ENCODE measurements at places on chromosomes 1 and 21.

DNA sequence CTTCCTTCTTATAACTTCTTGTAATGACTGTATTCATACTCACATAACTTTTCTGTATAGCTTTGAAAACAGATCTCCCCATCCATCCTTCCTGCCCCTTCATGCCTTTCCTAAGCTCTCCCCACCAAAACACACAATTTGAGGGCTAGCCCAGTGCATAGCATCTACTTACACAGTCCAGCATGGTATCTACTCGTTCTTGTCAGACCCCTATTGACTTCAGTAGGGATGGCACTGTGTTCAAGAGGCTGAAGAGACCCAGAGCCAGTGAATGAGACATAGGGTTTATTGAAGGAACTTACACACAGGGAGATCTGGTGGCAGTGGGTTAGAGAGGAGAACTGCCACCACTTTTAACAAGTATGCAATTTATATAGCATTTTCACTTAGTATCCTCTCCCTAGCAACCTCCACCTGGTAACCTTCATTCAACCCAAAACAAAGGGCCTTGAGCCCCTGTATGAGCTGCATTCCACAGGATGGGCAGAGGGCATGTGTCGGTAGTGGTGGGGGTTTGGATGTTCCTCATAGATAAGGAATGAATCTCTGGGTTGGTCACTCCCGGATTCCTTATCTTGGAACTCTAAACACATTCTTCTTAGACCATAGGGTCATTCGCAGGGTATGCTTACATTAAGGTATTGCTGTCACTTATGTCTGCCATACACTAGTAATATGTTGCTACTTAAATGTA lies 64.9 kb upstream of the GNG12 start:
- no peak for DNase-seq

DNA sequence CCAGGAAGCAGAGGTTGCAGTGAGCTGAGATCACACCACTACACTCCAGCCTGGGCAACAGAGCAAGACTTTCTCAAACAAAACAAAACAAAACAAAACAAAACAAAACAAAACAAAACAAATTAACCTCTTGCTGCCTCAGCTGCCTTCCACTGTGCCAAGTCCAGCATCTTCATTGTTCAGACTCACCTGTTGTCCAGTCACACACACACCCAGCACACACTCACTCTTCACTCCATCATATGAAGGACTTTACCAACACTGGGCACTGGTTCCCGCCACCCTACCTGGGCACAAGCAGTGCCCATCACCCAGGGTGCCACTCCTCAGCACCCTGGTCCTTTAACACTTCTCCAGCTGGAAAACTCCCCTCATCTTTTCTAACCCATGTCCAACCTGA lies 14.6 kb downstream of the PYCR2 start:
- DNase-seq = no peak

GRCh38 chr21:14846621-14847020 lies 218.2 kb downstream of the NRIP1 start:
- no peak for DNase-seq

DNA sequence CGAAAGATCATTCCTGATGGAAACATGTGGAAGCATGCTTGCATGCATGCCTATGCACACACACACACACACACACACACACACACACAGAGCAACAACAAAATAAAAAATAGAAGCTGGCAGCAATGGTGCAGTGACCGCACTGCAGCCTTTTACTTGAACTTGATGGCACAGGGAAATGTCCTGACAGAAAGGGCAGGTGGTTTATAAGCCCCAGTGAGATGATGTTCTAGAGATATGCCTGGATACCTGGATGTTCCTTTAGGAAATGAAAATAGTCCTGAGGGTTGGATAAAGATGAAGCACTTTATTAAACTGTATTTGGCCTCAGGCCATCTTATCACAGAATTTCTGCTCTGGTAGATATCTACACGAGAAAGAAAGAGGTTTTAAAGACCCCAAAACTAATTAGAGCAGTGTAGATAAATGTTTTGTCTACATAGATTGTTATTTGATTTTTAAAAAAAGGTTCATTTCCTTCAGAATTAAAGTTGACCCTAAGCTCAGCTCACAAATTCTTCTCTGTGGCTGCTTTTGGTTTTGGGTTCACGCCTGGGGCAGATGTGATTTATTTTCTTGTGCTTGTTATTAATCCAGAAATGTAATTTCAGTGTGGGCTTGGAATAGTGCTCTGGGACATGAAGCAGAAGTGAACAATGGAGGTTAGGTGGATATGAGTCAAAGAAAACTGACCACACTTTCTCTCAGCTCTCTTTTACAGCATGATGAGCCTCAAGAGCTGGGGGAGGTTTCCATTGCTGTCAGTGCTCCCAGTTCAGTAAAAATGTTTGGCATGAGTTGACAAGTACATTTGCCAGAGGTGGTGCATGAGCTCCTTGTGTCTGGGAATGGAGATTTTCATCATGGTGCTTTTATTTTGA lies 22.9 kb downstream of the ADAM30 start:
- no peak for DNase-seq

GRCh38 chr1:29664711-29665110 lies 428.4 kb downstream of the PTPRU start:
- no peak for DNase-seq

DNA sequence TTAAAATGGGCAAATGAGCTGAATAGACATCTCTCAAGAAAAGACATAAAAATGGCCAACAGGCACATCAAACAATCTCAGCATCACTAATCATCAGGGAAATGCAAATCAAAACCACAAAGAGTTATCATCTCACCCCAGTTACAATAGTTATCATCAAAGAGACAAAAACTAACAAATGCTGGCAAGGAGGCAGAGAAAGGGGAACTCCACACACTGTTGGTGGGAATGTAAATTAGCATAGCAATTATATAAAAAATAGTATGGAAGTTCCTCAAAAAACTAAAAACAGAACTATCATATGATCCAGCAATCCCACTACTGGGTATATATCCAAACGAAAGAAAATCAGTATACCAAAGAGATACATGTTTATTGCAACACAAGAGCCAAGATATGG lies 68.7 kb downstream of the DENND1B start:
- no peak for DNase-seq

DNA sequence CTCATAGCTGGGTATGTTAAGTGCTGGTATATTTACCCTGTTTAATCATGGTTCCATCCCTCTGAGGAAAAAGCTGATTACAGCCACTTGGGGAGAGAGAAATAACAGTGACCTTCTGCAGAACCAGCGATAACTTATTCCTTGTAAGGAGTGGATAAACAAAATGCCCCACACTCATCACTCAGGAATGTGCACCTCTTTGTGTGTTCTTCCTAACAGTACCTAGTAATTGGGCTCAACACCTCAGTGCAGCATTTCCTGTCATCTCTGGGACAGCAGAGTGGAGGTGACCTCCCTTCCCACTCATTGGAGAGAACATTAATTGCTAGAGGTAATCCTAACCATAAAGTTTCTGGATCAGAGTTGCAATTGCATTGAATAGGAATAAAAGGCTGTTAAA lies 112.5 kb upstream of the F3 start:
- DNase-seq = no peak

- no peak for DNase-seq
Measured at GRCh38 chr1:84709131-84709530, 18.9 kb upstream of the SSX2IP start.

- DNase-seq = no peak
Measured at GRCh38 chr1:242017580-242018233, 18.8 kb upstream of the MAP1LC3C start.

DNA sequence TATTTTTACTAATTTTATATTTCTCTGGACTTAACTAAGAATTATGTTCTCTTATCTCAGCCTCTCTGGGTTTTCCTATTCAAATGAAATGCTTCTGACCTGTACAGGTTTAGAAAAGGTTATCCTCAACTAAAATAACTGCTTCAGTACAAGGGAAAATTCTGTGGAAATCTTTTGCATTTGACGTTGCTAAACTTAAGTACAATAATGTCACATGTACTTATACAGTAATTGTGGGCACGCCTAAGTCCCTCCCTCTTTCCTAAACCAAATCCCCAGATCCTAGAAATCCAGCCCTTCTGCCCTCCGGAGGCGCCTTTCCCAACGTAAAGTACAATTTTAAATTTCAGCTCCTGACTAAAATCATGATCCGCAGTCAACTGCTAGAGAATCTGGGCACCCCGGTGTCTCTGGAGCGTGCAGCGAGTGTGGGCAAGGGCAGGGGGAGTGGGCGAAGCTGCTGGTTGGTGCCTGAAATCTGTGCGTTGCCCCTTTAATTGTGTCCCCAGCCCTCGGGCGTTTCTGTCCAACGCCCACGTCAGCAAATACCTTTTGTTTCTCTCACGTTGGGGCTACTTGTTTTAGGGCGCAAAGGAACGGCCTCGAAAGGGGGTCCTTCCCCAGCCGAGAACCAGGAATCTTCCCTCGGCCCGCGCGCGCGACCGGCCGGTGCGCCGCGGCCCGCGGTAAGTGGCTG lies at the start of gene ZBTB8A:
Gene ZBTB8A (plus strand): TSS at position 541 of the 697 bp plus-strand sequence. CDS start 53,505 bp downstream, outside the sequence.
- peak; percentile 44 for DNase-seq

DNA sequence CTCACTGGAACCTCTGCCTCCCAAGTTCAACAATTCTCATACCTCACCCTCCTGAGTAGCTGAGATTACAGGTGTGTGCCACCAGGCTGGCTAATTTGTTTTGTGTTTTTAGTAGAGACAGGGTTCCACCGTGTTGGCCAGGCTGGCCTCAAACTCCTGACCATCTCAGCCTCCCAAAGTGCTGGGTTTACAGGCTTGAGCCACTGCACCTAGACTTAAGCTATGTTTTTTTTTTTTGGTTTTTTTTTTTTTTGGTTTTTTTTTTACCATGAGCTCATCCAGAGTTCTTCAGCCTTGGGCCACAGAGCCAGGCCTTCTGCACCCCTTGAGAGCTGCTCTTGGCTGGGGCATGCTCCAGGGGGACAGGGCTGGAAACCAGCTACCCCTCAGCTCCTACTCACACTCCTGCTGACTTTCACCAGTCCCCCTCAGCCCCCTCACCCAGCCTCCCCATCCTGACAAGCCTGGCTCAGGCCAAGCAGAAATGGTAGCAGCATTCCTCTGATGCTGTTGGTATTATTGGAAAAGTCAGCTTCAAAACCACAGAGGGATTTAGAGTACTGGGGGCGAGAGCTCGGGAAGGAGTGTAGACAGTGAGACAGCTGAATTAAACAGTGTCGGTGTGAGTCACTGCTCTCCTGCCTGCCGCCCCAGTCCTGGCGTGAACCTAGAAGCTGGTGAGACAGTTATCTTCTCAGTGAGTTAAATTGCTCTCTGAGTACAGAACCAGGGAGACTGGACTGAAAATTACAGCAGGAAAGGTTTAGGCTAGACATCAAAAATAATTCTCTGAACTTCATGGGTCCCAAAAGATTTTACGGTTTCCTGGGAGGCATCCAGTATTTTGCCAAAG lies 63.7 kb downstream of the NAV1 start:
- no peak for DNase-seq

DNA sequence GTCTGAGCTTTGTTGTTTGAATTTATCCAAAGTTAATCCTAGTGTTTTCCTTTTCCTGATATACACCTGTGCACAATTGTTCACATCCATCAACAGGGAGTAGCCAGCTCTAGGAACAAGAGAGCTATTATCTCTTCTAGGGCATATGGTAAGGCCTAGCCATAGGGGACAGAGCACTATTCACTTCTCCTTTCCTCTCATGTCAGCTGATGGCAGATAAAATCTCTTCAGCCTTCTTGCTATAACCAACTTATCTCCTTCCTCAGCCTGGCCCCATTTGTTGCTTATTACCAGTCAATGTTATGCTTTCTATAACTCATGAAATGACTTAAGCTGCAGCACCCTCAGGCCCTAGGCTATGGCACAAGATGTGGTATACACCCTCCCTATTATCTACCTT lies 38.9 kb downstream of the PATJ start:
- DNase-seq = no peak

DNA sequence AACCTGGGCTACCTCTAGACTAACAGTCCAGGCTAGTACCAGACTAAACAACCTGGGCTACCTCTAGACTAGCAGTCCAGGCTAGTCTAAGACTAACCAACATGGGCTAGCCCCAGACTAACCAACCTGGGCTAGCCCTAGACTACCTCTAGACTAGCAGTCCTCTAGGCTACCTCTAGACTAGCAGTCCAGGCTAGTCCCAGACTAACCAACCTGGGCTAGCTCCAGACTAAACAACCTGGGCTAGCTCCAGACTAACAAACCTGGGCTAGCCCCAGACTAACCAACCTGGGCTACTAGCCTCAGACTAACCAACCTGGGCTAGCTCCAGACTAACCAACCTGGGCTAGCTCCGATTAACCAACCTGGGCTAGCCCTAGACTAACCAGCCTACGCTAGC lies 2.0 kb downstream of the TFF2 start:
- DNase-seq = no peak

DNA sequence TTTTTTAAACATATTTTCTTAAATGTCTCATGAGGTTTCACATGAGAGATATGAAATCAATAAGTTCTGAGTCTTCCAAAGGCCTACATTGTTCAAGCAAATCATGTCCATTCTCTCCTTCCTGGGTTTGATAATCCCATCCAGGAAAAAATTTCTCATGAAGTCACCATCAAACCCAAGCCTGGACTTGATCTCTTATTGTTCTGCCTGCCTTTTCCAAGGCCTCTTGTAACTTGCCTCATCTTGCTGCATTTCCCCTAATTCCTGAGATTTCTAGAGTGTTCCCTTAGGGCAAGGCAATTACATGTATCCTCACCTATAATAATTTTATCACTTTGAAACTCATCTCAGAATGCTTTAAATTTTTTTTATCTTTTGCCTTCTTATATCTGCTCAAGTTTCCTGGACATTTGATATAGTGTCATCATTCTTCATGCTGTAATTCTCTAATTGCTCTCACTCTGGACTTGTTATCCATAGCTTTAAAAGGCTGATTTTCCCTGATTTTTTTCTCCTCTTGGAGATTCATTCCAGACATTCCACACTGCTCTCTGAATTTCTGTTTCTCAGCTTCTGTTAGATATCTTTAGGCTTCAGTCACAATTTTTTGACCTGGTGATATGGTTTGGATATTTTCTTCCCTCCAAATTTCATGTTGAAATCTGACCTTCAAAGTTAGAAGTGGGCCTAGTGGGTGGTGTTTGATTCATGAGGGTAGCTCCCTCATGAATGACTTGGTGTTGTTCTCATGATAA lies 126.4 kb downstream of the LRRC7 start:
- DNase-seq = no peak

Measured in neuronal stem cell (in vitro differentiated cells).